ENCODE measurements at places on chromosomes 7 and 10. TPM values are rescaled to one million over a fixed set of nuclear protein-coding genes. Genes with fewer than 3 reads are reported as not detected.
A peak's percentile ranks its signal among the peaks of the same experiment; 100 is the strongest.

DNA sequence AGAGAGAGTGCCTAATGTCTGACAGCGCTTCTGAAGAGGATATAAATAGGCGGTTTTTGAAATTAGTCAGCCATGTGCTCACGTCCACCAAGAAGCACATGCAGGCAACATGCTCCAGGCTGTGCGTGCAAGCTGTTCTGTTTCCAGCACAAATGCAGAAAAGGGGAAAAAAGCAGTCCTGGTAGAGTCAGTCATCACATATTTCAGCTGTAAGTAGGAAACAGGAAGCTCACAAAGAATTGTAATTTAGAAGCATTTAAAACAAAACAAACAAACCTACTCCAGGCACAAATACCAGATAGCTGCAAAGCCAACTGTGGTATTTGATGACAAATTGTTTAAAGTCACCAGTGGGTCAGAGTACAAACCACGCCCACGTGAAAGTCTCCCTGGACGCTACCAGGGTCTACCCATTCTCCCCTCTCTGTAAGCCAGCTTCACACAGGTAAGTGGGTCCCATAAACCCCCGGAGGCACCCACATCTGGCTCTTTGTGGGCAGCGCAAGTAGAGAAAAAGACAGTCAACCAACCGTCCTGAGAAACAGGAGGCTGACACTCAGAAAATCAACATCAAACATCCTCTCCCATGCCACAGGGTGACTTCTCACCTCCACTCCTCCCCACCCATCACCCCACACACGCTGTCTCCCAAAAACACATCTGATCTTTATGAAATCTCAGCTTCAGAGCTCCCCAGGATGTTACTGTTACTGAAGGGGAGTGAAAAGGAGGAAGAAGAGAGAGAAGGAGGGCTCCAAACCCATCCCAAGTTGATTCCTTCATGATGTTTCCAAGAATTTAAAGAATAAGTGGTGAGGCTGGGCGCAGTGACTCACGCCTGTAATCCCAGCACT lies 186.4 kb downstream of the FAM107B start:
- no peak for DNase-seq

FKBP6 gene
- polyA plus RNA-seq = 0.33 TPM

DNA sequence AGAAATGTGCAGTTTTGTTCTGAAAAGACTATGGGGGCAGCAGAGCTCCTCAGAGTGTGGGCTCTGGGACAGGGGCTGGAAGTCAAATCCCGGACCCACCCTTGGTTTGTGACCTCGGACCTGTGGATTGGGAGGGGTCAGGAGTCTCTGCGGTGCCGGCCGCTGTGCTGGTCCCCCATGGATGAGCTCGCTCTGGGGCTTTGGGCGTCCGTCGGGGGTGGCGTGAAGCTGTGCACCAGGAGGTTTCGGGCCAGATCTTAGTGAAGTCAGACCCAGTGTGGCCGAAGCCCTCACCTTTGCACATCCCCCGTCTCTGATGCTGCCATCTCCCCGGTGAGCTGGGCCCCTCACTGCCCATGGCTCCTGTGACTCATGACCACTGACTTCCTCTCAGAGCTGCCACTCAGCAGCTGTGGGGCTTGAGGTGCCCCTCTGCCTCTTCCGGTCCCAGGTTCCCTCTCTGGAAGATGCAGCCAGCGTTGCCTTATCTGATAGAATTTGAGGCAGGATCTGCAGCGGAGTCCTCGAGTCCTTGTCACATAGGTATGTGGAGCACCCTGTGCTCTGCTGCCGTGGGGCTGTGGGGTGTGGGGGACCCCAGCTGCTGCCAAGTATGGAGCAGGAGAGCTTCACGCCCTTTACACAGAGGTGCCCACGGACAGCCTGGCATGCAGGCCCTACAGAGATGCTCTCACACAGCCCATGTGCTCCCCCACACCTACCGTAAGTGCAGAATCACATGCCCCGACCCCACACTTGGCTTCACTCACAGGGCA lies 11.4 kb upstream of the SCART1 start:
- no peak for DNase-seq

C10orf67 gene
- 0.64 TPM for polyA plus RNA-seq

RBM20 gene
- 1.3 TPM for polyA plus RNA-seq

SP8 gene
- polyA plus RNA-seq = not detected

DNA sequence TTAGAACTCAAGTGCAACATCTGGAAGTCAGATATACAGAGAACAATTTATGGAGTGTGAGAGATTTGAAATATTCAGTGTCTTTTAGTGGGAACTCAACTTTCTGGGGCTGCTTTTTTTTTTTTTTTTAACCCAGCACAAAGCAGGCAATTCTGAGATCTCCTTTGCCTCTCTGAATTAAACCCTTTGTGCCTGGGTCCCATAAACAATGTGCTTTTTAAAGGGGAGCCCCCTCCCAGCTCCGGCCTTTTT lies 146.8 kb downstream of the CELF2 start:
- no peak for DNase-seq

- DNase-seq = no peak
These were observed 7.8 kb downstream of the MEOX2 start for GRCh38 chr7:15678653-15679052.

ZNF488 gene
- polyA plus RNA-seq = 2.3 TPM

- DNase-seq = peak; percentile 83
These were observed 224.2 kb upstream of the AUTS2 start for GRCh38 chr7:69374044-69374425.

DNA sequence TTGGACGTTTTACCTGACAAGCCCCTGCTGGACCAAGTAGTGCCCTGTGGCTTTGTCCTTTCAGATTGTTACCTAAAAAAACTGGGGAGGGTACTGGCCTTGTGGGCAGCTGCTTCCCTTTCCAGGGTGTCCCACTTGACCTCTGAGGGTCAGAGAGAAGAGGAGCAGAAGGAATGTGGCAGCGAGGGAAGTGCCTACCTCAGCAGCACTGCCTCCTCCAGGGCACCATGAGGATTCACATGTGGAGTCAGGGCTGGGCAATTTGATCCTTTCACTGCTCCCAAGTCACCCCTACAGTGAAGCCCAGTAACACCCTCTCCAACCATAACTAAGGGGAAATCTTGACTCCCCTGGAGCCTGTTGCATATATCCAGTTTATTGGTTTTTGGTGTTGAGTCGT lies 64.6 kb downstream of the ITGB1 start:
- DNase-seq = no peak

GRCh38 chr10:82208726-82209125 lies 333.7 kb downstream of the NRG3 start:
- DNase-seq = no peak

DLX6 gene
- polyA plus RNA-seq = 0.05 TPM

- peak; percentile 87 for DNase-seq
These were observed 3.9 kb downstream of the NFKB2 start for GRCh38 chr10:102399217-102400021.

DNA sequence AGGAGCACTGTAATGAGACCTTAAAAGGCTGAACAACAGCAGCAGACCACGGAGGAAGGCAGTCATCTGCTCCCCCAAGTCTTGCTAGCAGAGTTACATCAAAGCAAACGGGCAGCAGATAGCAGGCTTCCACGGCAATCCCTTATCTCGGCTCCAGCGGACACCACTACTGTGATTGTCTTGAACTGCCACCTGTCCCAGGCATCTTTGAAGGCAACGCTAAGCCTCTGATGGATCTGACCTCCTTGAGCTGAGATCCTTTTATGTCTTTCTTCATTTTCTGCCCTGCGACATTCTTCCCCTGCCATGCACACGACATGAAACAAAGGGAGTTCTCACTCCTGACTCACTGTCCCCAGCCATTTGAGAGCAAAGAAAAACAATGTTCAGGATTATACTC lies 111.7 kb downstream of the GLI3 start:
- DNase-seq = no peak

MALRD1 gene
- polyA plus RNA-seq = 3.4 TPM

GRCh38 chr10:103333934-103334520 lies 16.9 kb downstream of the PCGF6 start:
- no peak for DNase-seq

DNA sequence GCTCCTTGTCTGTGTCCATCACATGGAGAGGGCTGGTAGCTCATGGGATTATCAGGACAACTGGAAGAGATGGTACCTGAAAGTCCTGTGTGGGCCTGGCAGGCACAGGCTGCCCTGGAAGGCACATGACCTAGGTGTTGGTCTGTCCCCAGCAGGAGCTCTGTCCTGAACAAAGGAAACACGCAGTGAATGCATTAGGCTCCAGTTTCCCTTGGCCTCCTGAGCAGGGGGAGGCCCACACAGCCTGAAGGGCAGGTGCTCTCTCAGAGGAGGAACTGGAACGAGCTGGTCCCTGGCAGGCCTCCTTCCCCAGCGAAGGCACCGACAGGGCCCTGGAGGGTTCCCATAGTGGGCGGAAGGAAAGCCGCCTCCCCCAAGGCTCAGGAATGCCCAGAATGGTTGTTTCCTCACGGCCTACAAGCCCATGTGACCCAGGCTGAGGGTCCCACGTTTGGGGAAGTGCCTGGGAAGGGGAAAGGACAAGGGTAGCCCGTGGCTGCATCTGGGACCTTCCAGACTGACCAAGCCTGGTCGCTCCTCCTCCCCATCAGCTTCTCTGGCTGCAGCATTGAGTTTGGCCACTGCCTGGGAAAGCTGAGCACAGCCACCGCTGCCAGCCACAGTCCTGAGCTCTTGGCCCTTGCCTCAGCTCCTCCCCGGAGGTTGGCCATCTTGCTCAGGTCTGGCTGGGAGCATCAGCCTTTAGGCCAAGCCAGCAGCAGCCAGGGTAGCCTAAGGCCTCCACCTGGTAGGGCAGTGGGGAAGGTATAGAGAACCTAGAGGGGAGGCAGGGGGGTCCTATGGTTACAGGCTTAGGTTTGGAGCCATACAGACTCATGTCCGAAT lies 21.8 kb downstream of the CXCL12 start:
- no peak for DNase-seq

- no peak for DNase-seq
These were observed 348.7 kb upstream of the NFE2L3 start for GRCh38 chr7:25803117-25803887.

GIMAP4 gene
- polyA plus RNA-seq = 65.4 TPM

- no peak for DNase-seq
These were observed 3.6 kb upstream of the CDH23 start for GRCh38 chr10:71392791-71393781.

DNA sequence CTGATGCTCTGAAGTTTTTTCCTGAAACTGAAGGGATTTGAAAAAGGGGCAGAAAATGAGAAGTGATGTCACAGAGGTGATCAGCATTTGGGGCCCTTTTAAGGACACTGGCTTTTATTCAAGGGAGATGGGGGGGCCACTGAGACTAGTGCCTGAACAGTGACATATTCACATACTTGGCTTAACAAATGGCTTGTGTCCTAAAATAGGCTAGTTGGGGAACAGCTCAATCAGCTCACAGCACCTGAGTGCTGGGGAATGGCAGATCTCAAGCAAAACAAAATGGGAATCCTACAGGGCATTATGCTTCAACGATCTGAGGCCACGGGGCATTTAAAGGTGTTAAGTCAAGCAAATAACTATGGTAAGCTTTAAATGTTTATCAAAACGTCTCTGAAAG lies 90.1 kb downstream of the UBE2H start:
- no peak for DNase-seq

NKX1-2 gene
- polyA plus RNA-seq = not detected

GRCh38 chr7:1502845-1503244 lies 1.3 kb downstream of the INTS1 start:
- no peak for DNase-seq

MYOZ1 gene
- 3.9 TPM for polyA plus RNA-seq

CRHR2 gene
- polyA plus RNA-seq = 0.28 TPM

ATRNL1 gene
- 5.7 TPM for polyA plus RNA-seq

GRCh38 chr7:70634071-70634470 lies 497.9 kb upstream of the GALNT17 start:
- no peak for DNase-seq

DNA sequence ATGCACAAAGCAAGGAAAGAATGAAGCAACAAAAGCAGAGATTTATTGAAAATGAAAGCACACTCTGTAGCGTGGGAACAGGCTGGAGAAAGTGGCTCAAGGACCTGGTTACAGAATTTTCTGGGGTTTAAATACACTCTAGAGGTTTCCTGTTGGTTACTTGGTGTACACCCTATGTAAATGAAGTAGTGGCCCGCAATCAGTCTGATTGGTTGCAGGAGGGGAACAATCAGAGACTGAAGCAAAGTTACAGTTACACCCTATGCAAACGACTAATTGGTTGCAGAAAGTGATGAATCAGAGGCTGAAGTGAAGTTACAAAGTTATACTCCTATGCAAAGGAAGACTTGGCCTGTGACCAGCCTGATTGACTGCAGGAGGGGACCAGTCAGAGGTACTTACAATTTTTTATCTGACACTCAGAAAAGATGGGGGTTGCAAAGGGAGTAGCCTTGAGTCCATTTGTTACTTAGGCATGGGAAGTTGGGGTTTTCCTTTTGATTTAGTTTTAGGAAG lies 3.6 kb upstream of the MTPN start:
- DNase-seq = no peak

- DNase-seq = no peak
These were observed 25.4 kb upstream of the GATAD1 start for GRCh38 chr7:92421676-92422435.

DNA sequence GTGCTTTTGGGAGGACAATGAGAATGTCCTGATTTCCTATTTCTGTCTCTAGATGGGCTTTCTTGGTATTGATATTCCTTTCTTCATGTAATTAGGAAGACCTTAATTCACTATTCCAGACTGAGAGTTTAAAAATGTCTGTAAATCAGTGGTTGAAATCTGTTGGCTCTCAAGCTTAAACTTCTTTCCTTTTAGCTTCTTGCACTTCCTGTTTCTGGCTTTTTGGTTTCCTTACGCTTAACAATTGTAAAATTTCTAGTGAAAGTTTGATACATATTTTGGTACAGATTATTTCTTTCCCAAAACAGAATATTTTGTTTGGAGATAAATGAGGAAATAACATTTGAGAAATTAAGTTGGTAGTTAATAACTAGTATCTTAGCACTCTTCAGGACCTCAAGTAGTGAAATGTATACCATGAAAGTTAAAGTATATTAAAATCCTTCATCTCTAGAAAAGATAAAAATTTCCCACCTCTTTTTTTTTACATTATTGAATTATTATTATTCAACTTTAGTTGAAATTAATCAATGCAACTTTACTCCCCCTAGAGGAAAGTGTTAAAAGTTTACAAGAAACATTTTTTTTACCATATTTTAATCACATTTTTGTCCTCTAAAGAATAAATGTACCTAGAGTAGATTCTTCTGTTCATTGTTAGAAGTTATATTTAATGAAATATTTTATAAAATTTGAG lies 137.2 kb downstream of the PHTF2 start:
- no peak for DNase-seq

DNA sequence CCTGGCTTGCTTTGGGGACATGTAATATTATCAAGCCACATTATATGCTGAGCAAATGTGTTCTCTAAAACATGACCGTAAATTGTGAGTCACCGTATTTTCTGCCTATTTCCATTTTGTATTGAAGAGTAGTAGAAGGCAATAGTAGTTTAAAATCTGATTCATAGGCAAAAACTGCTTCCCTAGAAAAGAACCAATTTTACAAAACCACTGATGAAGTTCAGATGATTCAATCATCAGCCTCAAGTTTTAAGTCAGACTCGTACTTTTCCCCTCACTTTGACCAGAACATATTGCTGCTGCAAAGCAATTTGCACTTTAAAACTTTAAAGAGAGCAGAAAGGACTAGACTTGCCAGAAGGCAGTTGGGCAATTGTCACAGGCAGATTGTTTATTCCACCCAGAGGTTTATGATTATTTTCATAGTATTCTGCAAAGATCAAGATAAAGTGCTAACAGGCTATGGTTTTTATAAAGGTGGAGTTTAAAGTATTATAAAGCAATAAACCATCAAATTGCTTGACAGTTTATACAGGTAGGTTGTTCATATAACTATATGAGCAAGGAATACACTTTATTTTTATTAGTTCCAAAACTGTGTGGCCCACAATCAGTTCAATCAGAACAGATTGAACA lies 168.2 kb downstream of the ETV1 start:
- DNase-seq = no peak

FGL2 gene
- 7.5 TPM for polyA plus RNA-seq

CTNNA3 gene
- 5.6 TPM for polyA plus RNA-seq

All from right lung (tissue), 10 donors.